ENCODE measurements at places on chromosomes 5 and 9. TPM values are rescaled to one million over a fixed set of nuclear protein-coding genes. Genes with fewer than 3 reads are reported as not detected.

Gene C9orf50
- total RNA-seq, result not detected

Gene ACTBL2
- total RNA-seq, result not detected

Gene SPATA31D4
- not detected for total RNA-seq

Gene HBEGF
- total RNA-seq, result 11.0 TPM

Gene SV2C
- under 0.01 TPM for total RNA-seq

Gene GABRA1
- 0.13 TPM for total RNA-seq

Gene CXCL14
- 21.3 TPM for total RNA-seq

Gene PLPP7
- 52.4 TPM for total RNA-seq

Gene PTGER4
- 7.6 TPM for total RNA-seq

Gene NEUROG1
- total RNA-seq, result not detected
